ENCODE measurements at places on chromosomes 3 and 15. TPM values are rescaled to one million over a fixed set of nuclear protein-coding genes. Genes with fewer than 3 reads are reported as not detected.

GRCh38 chr15:78365917-78366316 is 25.8 kb downstream of the CRABP1 start:
- peak; percentile 17 for DNase-seq

KLHL6 gene
- under 0.01 TPM for total RNA-seq

DNA sequence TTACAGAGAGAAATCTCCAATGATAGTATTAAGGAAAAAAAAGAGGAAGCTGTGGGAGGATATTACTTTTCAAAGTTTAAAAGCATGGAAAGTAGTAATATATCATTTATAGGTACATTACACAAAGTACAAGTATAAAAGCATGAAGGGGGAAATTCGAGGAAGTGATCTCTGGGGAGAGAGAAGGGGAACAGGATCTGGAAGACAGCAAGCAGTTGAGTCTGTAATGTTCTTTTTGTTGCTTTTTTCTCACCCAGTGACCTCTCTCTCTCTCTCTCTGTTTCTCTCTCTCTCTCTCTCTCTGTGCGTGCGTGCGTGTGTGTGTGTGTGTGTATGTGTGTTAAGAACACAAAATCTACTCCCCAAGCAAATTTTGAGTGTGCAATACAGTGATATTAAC is 10.2 kb downstream of the C3orf20 start:
- DNase-seq = no peak

- no peak for DNase-seq
Measured at GRCh38 chr3:127330385-127330784, 42.5 kb upstream of the PRR20G start.

GRCh38 chr3:182921665-182922355 is 58.5 kb downstream of the DCUN1D1 start:
- no peak for DNase-seq

GRCh38 chr3:98361289-98361688 is 7.6 kb downstream of the OR5K4 start:
- no peak for DNase-seq
